ENCODE measurements at places on chromosomes 5 and 9.
A peak's percentile ranks its signal among the peaks of the same experiment; 100 is the strongest.

DNA sequence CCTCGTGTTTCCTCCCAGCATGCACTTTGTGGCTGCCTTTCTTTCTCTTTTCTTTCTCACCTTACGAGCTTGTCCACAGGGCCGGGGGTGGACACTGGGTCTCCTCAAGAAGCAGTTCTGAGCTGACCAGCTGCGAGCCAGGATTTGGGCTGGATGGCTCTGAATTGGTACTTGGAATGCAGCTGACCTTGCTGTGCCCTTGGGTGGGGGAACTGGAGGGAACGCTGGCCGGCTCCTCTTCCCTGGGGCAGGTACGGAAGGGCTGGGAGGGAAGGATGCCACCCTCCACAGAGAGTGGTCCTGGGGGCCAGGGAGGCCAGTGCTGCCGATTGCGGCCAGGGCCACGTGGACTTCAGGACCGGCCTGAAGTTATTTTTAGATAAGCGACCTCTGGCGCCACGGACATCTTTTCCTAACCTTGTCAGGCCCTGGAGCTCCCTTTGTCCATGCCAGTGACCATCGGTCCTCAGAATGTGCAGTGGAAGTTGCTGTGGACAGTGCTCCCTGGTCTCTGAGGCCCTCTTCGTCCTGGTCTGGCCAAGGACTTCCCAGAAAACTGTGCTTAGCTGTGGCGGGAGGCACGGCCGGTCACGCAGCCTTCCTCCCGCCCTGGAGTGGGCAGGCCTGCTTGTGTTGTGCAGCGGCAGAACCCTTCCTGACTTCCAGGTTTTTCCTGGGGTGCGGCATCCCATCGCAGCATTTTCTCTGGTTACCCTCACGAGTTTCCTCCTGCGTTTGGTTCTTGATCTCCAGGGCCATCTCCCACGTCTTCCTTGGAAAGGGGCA lies 13.5 kb upstream of the AHRR start:
- no peak for DNase-seq

DNA sequence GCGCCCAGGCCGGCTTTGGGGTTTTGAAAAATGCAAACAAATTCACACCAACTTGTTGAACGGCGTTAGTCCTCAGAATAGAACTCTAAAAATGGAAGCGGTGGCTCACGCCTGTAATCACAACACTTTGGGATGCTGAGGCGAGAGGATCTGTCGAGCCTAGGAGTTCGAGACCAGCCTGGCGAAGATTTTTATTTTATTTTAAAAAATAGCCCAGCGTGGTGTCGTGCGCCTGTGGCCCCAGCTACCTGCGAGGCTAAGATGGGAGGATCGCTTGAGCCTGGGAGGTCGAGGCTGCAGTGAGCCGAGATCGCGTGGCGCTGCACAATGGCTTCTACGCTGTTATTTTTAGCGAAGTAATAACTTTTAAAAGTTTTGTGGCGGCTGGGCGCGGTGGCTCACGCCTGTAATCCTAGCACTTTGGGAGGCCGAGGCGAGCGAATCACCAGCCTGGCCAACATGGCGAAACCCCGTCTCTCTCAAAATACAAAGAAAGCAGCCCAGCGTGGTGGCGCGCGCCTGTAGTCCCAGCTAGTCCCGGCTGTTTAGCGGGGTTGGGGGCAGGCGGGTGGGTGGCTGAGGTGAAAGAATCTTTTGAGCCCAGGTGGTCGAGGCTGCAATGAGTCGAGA lies 694 bp upstream of the PLIN2 start:
- DNase-seq = no peak

GRCh38 chr5:140710899-140711552 lies 10.8 kb downstream of the ZMAT2 start:
- peak; percentile 63 for DNase-seq

GRCh38 chr5:77449277-77449676 lies 42.8 kb downstream of the WDR41 start:
- DNase-seq = no peak

GRCh38 chr5:67244345-67244793 lies 47.8 kb upstream of the CD180 start:
- DNase-seq = no peak

GRCh38 chr5:8094304-8094703 lies 225.4 kb downstream of the MTRR start:
- DNase-seq = no peak

GRCh38 chr9:37876376-37876775 lies 27.6 kb downstream of the SLC25A51 start:
- DNase-seq = no peak

DNA sequence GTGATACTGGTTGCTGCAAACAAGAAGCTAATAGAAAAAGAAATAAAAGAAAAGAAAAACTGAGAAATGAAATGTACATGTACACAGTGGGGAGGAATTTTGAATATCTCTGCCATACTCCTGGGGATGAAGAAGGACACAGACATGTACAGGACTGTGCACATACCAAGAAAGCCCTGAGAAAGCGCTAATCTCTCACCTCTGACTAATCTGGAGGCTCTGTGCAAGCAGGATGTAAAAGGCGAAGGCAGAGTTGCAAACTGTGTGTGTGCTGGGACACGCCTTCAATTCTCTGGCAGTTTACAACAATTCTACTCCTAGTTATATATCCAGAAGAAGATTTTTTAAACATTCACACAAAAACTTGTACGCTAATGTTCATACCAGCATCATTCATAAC lies 211.4 kb downstream of the KIAA0825 start:
- DNase-seq = no peak

- no peak for DNase-seq
Measured at GRCh38 chr9:105281926-105282325, 37.5 kb downstream of the SLC44A1 start.

- DNase-seq = no peak
Measured at GRCh38 chr5:65262649-65263059, 219.1 kb downstream of the ADAMTS6 start.

DNA sequence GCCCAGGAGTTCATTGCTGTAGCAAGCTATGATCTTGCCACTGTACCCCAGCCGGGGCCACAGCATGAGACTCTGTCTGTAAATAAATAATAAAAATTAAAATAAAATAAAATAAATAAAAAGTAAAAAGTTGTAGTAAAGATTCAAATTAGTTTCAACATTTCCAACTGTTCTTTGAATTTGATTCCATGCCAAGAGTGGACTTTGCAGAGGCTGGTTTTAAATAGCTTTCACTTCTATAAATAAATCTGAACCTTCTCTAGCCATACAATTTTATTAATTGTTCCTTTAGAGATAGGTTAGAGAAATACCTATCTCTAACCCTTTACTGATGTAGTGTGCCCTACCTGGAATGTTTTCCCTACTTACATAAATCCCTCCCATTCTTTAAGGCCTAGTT lies 129.7 kb upstream of the SLIT3 start:
- DNase-seq = no peak

DNA sequence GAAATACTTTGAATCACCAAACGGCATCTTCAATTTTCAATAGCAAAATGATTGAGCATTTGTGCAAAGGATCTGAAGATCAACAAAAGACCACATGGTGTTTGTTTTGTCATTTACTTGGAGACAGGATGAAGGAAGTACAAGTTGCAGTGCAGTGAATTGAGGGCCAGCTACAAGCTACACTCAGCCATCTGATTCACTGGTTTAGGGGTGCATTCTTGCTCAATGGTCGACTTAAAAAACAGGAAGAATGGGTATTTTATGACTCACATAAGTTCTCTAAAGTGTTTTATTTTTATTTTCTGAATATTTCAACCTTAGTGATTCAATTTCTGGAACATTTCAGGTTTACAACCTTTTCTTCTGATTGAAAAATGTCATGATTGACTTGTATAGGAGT lies 412.1 kb upstream of the ADAMTSL1 start:
- no peak for DNase-seq

DNA sequence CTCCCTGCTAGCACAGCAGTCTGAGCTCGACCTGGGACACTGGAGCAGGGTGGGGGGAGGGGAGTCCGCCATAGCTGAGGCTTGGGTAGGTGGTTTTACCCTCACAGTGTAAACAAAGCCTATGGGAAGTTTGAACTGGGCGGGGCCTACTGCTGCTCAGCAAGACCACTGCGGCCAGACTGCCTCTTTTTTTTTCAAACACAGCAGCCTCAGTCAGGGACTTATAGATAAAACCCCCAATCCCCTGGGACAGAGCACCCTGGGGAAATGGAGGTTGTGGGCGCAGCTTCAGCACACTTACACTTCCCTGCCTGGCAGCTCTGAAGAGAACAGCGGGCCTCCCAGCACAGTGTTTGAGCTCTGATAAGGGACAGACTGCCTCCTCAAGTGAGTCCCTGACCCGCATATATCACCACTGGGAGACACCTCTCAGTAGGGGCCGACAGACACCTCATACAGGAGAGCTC lies 151.1 kb upstream of the APC start:
- DNase-seq = no peak

DNA sequence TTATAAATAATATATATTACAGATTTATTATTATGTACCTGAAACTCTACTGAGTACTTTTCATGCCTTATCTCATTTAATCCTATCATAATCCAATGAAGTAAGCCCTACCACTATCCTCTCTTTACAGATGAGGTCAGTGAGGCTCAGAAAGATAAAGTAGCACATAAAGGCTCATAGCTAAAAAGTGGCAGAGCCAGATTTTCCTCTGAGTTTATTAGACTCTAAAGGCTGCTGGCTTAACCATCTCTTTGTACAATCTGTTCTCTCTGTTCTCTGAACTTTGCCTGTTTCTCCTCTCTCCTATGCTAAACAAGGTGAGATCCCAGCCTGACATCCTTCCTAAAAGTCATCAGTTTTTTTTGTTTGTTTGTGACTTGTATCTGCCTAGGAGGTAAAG lies 311.2 kb downstream of the KCTD16 start:
- DNase-seq = no peak

GRCh38 chr9:135073741-135074305 lies 13.6 kb upstream of the OLFM1 start:
- DNase-seq = no peak

DNA sequence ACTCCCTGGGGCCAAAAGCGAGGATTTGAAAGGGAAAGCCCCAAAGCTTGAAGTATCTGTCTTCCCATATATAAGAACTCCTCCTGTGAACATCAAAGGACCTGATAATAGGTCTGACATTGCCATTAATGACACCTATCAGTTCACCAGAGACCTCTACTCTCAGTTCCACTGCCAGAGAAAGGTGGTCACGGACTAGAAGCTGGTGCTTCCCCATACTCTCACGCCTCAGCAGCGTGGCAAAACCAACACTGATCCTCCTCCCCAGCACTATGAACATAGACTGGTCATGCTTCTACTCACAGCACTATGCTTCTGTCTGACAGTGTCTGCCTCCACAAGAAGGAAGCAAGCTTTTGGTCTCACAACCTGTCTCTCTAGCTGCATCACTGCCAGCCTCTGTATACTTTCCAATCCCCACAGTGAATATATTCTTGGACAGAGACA lies 37.9 kb downstream of the NRG2 start:
- DNase-seq = no peak

DNA sequence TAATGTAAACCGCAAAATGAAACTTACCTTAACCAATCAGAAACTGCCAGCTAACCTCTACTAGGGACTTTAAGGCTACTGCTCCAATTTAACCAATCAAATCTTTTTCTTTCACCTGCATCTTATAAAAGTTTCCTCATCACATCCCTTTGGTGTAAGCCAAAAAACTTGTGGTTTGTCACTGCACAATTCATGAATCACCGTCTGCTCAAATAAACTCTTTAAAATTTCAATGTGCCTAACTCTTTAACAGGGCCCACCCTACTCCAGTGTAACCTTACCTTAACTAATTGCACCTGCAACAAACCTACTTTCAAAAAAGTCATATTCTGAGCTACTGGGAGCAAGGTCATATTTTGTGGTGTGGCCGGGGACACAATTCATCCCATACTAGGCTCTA lies 172.2 kb upstream of the GRAMD2B start:
- no peak for DNase-seq

GRCh38 chr9:95370064-95370463 lies 52.6 kb upstream of the FANCC start:
- no peak for DNase-seq

DNA sequence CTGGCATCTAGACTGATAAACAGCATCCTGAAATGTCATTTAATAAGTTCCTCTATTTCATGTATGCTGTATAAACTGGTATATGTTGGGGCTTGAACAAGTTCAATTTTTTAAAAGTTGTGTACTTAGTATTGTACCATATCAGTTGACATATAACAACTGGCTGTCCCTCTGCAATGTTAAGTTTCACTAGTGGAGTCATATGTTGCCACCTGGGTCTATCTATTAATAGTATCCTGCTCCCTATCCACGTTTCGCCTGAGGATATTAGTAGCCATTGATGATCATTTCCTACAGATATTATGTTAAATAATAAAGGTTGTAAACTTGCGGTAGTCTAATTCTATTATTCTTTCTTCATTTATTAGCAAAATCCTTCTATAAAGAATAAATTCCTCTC lies 177.6 kb downstream of the RFX3 start:
- DNase-seq = no peak

DNA sequence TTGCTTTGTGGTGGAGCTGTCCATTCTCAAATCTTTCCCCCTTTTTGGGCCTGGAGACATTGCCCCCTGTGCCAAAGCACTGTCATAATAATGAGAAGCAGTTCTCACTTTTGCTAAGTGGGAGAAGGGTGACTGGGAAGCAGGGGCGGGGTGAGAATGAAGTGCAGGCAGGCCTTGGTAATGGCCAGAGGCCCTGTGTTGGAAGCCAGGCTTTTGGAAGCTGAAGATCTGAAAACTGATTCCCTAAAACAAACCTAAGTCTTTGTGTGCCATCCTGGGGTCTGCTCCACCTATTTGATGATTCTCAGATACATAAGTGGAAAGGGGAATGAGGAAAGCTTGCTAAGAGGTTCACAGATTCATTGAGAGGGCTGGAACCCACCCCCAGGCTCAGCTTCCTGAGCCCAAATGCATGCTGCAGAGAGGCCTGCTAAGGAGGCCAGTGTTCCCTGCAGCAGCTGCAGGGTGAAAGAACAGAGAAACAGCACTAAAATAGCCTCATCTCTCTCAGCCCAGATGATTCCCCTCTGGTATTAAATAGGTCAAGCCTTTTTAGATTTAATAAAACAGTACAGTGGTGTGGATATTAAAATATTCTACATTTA lies 75.0 kb downstream of the NSG2 start:
- DNase-seq = no peak

DNA sequence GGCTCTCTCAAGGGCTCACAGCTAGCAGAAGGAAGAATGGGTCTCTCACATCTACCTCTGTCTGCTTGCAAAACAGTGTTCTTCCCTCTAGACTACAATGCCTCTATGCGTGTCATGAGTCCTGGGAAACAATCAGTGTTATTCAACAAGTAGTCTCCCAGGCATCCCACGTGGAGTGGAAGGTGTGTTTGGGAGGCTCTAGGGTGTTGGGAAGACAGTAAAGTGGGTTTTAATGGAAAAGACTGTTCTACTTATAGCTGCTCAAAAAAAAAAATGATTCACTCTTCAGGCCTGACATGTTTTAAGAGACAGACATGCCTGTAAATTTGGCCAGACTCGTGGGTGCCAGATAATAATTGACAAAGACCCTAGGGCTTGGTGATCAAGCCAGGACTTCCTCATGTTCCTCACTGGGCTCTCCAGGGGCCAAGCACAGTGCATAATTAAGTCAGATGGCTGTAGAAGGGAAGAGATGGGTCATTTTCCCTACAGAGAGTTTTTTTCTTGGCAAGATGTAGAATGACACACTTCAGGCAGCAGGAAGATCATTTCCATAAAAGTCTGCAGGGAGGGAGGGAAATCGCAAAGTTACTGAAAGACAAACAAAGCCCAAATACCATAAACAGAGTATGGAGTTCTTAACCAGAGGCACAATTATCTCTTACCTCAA lies 246.4 kb downstream of the ACTL7B start:
- no peak for DNase-seq

Data from activated naive CD8-positive, alpha-beta T cell treated with anti-CD3 and anti-CD28 coated beads, Interleukin-2, amount 50 U/mL, for 16 hours (primary cell).